Renal cortical epithelial cell (primary cell): ENCODE measurements at places on chromosomes 12 and 14. TPM values are rescaled to one million over a fixed set of nuclear protein-coding genes. Genes with fewer than 3 reads are reported as not detected.

DNA sequence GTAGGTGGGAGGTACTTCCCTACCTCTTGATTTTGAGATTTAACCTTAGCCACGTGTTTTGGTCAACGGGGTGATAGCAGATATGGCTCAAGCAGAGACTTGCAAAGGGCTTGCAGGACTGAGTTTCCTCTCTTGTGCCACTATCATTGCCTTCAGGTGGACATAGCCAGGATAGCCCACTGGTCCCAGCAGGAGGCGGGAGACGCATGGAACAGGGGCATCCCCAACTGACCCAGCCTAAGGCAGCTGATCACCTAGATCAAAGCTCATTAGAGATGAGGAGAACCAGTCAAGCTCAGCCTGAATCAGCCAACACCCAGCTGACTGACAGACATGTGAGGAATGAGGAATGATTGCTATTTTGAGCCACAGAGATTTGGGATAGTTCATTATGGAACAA, 49.6 kb downstream of the CALM1 start:
- no peak for DNase-seq

- peak; percentile 82 for DNase-seq
These were observed 329.6 kb downstream of the TMTC2 start for GRCh38 chr12:83016218-83016835.

DNA sequence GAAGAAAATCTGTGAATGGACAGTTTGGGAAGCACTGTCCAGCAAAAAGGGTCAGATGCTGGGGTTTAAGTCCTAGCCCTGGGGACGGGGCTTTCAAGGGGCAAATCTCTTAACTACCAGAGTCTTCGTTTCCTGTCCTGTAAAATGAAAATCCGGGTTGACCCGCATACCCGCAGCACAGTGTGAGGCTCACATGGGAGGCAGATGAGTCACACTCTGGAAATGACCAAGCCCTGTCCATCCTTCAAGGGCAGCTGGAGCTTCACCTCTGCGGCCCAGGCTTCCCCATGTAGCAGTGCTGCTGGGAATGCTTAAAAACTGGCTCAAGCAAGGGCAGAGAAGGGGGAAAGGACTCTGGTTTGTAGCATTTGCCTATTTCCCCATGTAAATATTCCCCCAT, 19.0 kb downstream of the FAM181A start:
- peak; percentile 43 for DNase-seq

DNA sequence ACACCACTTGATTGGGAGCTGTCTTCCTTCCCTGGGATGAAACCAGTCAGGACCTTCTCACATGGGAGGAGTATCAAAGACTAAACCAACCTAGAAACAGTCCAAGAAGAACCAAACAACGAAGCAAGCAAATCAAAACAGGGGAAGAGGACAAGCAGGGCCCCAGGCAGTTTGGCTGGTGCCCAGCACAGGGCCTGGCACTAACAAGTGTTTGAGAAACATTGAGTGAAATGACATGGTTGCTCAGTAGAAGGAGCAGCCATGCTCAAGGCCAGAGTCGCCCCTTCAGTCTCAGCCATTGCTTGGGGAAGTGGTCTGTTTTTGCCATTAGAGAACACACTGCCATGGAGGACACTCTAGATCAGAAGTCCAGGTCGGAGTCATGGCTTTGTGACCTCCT, 323.1 kb downstream of the CACNA1C start:
- no peak for DNase-seq

DNA sequence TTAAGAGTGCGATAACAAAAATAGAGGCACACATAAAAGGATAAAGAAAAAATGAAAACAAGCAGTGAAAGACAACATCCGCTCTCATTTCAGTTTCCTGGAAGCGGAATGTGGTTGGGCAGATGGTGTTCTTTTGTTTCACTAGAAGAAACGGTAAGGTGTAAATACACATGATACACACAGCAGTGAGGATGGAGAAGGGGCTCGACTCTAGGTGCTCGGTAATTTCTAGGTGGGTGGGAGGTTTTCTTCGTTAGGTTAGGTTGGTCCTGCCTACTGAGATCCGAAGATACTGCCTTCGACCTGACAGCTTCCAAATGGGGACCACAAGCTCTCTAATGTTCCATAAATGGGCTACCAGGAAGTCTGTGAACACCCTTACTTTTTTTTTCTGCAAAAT, 1082.5 kb downstream of the BCL11B start:
- DNase-seq = no peak

GRCh38 chr12:45907955-45908354, 82.4 kb downstream of the SCAF11 start:
- DNase-seq = no peak

DNA sequence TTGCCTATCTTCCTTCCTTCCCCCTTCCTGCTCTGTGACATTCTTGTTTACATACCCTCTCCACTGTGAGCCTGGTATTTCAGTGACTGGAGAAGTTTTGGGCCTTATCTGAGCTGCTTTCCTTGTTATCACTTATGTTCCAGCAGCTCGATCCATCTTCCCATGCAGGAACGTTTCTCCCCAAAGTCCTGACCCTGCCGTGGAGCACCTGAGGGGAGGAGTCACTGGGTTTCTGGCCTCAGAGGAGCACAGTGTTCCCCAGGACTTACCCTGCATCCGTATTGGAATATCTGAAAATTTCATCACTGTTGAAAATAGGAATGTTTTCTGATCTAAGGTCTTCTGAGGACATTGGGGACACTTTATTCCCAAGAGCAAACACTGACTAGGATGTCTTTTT, 141.8 kb downstream of the CACNA1C start:
- no peak for DNase-seq

DNA sequence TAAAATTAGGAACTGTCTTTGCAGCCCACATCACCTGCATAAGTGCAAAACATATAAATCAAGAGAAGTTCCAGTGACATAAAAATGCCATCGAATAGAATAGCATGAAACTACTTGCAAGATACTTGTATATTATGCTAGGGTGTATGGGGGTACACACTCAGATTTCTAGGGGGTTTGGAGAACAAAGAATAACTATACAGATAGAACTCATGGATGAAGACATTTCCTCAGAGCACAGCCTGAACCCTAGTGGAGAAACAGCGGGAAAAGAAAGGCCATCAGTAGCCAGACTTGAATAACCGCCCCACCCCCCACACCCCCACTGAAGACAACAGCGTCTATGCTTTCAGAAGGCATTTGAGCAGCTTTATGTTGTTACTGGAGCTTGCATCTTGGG, 425.8 kb downstream of the NPAS3 start:
- no peak for DNase-seq

GRCh38 chr12:14923944-14924343, 14.4 kb downstream of the ERP27 start:
- DNase-seq = no peak

GRCh38 chr12:62604871-62605270, 138.2 kb downstream of the MON2 start:
- no peak for DNase-seq

GRCh38 chr12:7784701-7785100, 4.5 kb upstream of the NANOG start:
- DNase-seq = no peak

DNA sequence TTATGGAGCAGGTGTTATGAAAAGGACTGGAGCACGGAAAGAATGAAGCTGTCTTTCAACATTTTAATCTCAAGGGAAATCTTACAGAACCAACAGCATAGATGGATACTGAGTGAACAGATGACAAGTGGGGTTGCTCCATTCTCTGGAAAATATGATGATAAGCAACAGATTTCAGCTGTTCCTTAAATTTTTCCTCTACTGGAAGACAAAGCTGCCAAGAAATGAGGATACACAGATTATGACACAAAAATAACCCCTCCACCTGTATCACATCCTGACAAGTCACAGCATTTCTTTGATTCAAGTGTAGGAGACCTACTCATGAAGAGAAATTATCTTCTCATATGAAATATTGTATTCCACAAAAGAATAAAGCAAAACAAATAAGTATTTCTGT, 13.0 kb upstream of the TMTC2 start:
- no peak for DNase-seq

GRCh38 chr12:6852651-6853354, 853 bp downstream of the USP5 start:
- peak; percentile 64 for DNase-seq

DNA sequence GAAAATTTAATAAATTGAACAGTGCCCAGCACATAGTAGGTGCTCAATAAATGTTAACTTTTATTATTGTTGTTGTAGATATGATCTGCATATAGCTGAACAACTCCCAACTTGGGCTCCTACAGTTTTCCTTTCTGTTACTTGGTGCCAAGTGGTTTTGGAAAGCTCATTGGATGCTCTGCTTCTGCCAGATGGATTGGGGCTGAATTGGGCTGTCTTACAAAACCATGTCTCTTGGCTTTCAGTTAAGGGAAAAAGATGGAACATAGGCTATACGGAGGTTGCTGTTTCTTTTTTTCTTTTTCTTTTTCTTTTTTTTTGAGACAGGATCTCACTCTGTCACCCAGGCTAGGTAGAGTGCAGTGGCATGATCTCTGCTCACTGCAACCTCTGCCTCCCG, 140.7 kb upstream of the PWP1 start:
- no peak for DNase-seq

DNA sequence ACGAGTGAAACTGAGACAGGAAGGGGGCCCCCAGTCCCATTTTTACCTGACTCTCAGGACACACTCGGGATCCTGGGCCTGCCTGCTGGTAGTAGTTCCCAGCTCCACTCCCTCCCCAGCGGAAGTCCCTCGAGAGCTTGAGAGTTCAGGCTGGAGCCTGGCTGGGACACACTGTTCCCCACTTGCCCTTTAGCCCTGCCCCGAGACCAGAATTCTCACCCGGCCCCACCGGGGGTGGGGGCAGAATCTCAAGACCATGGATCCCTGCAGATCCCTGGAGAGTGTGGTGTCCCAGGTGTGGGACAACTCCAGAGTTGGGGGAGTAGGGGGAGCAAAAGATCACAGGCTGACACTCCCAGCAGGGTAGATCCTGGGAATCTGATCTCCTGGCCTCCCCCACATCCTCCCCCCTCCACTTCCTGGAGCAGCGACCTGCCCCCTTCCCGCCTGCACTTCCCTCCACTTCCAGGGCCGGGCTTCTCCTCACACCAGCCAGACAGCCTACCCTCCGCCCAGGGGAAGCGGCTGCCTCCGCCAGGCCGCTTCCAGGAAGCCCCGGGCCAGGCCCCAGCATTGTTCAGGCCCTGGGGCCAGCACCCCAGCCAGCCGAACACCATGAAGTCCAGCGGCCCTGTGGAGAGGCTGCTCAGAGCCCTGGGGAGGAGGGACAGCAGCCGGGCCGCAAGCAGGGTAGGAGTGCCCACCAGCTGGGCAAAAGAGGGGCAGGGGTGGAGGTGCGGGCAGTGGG, at the start of gene TNS2:
Gene TNS2 (plus strand): TSS at position 495 of the 748 bp plus-strand sequence. CDS start 121 bp downstream, at position 616.
- peak; percentile 36 for DNase-seq

DNA sequence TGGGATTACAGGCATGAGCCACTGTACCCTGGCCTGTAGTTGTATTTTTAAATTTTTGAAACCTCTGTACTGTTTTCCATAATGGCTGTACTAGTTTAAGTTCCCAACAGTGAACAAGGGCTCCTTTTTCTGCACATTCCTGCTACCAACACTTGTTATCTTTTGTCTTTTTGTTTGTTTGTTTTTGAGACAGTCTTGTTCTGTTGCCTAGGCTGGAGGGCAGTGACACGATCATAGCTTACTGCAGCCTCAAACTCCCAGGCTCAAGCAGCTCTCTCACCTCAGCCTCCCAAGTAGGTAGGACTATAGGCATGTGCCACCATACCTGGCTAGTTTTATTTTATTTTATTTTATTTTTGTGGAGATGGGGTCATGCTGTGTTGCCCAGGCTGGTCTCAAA, 23.0 kb downstream of the BRMS1L start:
- no peak for DNase-seq

Gene SLC5A8
- not detected in 2 replicates for total RNA-seq

Gene PPM1A
- total RNA-seq = 22.4 and 94.5 TPM in 2 replicates

Gene TSHR
- 0.50 TPM in 1 of 2 replicates, not detected in the other for total RNA-seq
